ENCODE measurements at places on chromosomes 16 and 17.

- DNase-seq = peak; percentile 17
Observed at GRCh38 chr16:50821586-50821985, 79.7 kb downstream of the CYLD start.

DNA sequence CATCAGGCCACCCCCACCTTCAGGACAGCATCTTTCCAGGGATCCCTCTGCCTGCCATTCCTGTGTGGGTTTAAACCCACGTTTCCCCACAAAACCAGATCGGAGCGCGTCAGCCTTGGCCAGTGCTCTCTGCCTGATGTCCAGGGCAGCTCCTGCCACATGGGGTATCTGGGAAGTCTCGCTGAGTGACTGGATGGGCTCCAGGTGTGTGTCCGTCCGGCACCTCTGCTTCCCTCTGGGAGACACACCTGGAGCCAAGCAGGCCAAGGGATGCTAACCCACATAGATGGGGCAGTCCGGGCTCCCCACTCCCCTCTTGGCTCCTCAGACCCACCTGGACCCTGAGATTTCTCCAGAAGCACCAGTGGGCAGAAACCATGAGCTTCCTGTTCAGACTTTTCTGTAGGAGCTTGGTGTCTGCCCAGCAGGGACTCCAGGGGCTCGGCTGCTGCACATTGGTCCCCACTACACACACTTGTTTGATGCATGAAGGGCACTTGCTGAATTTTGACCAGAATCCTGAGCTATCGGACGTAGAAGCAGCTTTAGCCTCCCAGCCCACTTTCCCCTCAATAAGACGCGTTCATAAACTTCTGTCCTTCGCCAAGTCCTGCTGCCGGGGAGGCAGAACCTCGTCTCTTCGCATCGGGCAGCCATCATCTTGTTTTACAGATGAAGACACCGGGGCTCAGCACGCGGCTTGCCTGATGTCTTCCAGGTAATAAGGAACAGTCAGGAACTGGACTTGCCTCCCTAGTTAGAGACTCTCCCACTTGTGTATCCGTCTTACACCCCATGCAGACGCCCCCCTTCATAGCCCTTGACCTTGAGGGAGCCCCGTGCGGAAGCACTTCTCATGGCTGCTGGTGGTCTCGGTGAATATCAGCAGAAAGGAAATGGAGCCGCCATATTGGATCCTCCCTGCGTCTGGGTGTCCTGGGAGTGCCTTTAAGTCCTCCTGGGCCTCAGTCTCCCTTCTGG, 91.6 kb upstream of the ZNF469 start:
- DNase-seq = no peak

DNA sequence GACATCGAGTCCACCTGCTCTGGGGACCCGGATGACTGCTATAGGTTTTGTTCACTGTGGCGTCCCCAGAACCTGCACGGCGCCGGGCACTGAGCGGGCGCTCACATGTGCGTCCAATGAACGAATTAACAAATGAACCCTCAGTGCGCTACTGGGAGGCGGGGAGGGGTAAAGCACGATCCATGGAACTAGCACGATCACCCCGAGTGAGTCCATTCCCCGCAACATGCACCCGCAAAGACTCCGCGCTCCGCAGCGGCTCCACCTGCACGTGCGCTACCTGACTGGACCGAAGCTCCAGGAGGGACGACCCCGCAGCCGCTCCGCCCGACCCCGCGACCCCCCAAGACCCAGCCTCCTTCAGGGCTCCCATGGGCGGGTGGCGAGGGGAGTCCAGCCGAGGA, 491 bp downstream of the TRAP1 start:
- DNase-seq = no peak

- no peak for DNase-seq
Observed at GRCh38 chr17:73719588-73720071, 75.4 kb upstream of the SDK2 start.

DNA sequence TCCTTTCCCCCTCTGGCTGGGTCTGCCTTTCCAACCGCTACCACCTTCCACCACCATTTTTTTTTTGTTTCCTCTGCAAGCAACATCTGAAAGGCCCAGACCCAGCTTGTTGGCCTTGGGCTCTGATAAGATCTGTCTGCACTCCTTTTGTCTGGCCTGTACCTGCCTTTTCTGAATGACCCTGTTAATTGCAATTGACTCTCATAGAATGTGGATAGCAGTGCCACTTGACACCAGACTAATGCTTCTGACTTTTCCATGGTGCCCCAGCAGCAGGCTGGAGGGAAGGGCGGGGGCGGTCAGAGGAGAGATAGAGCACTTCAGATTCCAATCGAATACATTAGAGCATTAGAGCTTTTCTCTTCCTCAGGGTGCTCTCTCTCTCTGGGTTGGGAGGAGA, 538.9 kb downstream of the WWOX start:
- DNase-seq = no peak

GRCh38 chr17:39461926-39462569, 762 bp downstream of the CDK12 start:
- DNase-seq = no peak

GRCh38 chr17:49913226-49914095, 55.5 kb upstream of the DLX4 start:
- DNase-seq = no peak

GRCh38 chr17:39000021-39000601, 32.9 kb upstream of the FBXO47 start:
- DNase-seq = no peak

DNA sequence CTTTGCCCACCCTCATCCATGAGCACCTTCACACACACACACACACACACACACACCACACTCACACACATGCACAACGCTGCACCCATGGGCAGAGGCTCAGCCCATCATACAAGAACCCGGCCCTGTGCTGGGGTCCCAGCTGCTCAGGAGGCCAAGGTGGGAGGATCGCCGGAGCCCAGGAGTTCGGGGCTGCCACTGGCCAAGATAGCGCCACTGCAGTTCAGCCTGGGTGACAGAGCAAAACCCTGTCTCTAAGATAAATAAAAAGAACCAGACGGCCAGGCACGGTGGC, 3.4 kb upstream of the FSCN2 start:
- DNase-seq = no peak

Data from activated CD8-positive, alpha-beta memory T cell treated with anti-CD3 and anti-CD28 coated beads for 24 hours (primary cell).